NCI-H2029 treated with DMSO at 0.1 percent for 48 hours (cell line): ENCODE measurements at places on chromosomes 3 and 15.

DNA sequence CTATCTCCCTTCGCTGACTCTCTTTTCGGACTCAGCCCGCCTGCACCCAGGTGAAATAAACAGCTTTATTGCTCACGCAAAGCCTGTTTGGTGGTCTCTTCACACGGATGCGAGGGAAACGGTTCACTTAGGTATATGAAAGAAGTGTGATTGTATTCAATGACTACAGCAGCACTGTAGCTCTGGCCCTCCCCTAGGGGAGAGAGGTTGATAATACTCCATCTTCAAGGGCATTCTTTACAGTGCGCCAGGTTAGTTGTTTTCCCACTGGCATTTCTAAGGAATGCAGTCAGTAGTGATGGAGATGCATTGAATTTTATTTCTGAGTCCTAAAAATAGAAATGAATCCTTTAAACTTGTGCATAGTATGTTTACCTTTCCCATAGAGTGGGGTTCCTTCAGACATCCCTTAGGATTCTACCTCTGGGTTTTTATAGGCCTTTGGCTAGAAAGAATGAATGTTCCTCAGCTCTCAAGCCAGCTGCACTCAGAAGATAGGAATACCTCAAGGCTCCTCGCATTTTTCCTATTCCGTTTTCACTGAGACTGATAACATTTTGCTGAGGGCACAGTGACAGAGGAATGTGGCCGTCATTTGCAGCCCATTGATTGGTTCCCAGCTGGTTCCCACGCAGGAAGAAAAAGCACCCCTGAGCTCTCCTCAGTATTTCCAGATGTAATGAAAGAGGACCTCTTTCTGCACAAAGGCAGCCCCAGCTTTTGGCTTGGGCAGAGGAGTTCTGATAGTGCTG is 131.8 kb upstream of the C2CD4B start:
- DNase-seq, result no peak

- no peak for DNase-seq
These were observed 22.9 kb upstream of the PLXNA1 start for GRCh38 chr3:126959921-126960603.

GRCh38 chr15:80778964-80779657 is at the start of gene CEMIP:
Gene CEMIP (plus strand): TSS chr15:80779370. CDS start chr15:80873880, 94,510 bp downstream.
- DNase-seq, result no peak

DNA sequence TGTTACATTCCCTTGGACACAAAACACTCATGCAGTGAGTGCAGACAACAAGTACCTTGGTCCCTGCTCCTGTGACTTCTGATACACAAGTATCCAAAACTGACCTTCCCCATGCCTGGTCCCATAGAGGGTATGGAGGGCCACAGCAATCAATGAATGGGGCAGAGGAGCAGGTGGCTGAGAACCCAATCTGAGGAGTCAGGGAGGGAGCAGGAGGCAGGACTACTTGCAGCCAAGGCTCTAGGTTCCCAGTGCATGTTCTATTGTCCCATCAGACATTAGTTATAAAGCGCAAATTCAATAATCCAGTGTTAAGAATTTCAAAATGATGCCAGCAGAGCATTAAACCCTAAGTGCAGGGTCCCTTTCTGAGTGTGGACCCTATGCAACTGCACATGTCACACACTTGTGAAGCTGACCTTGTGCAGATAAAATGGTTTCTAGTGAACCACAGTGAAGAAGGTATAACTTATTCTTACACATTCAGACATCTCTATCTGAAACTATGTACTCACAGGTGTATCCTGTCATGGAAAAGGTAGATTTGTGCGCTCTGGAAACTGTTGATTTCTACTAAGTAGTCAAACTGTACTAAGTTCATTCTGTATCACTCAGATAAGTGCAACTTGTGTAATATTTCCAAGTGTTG is 107.3 kb upstream of the ABI3BP start:
- DNase-seq, result no peak
